ENCODE measurements at places on chromosomes 11 and 22.

GRCh38 chr11:117843666-117844484, 19.3 kb upstream of the FXYD2 start:
- DNase-seq: peak; percentile 92

- no peak for DNase-seq
Measured at GRCh38 chr11:17968206-17968605, 44.6 kb downstream of the SERGEF start.

DNA sequence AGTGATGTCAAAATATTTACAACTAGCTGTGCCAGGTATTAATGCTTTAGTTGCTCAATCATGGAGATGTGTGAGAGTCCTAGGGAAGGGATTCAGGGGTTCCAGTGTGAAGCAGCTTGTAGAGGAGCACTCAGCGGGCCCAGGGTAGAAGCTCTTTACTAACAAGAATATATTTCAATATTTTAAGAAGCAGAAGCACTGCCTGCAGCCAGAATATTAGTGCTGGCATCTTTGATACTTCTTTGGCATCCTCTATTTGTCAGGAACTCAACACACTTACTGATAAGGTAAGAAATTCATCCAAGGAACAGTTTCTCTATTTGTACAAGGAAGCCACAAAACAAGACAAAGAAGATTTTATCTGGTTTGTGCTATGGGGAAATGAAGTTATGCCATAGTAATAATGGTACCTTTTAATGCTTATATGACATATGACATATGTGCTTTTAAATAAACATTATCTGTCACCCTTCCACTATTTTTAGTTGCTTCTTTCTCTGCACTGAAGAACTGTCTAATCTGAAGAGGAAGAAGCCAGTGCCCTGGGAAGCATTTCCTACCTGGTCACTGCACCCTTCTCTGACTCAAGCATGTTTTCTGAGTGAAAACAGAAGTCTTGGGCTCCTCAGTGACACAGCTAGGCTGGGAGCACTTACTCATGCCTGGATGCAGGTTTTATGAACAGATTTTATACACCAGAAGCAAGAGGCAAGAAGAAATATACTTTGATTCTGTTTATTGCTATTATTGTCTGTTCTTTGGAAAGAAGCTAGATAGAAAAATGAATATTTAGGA, 388.1 kb upstream of the CCDC90B start:
- no peak for DNase-seq

- no peak for DNase-seq
Measured at GRCh38 chr11:83112886-83113285, 41.2 kb upstream of the RAB30 start.

- DNase-seq: no peak
Measured at GRCh38 chr11:92550411-92550810, 325.8 kb downstream of the FAT3 start.

- no peak for DNase-seq
Measured at GRCh38 chr11:766106-766935, 11.0 kb downstream of the GATD1 start.

GRCh38 chr11:76837696-76838677, 22.7 kb upstream of the ACER3 start:
- no peak for DNase-seq

DNA sequence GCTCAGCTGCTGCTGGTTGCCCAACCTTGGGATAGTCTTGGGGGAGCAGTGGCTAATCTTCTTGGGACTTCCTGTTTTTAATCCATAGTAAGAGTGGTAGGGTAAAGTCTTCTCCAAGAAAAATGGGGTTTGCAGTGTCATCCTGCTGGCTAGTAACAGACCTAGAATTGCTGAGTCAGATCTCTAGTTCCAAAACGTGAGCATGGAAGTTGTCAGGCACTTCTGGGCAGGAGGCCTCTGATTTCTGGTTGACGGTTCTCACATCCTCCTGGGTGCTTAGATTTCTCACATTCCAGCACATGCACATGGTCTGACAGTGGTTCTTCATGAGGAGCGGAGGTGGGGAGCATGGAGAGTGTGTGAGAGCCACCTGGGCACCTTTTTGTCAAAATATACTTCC, 410.0 kb downstream of the OPCML start:
- DNase-seq: no peak

GRCh38 chr22:46798366-46799350, 36.2 kb downstream of the TBC1D22A start:
- DNase-seq: peak; percentile 85

DNA sequence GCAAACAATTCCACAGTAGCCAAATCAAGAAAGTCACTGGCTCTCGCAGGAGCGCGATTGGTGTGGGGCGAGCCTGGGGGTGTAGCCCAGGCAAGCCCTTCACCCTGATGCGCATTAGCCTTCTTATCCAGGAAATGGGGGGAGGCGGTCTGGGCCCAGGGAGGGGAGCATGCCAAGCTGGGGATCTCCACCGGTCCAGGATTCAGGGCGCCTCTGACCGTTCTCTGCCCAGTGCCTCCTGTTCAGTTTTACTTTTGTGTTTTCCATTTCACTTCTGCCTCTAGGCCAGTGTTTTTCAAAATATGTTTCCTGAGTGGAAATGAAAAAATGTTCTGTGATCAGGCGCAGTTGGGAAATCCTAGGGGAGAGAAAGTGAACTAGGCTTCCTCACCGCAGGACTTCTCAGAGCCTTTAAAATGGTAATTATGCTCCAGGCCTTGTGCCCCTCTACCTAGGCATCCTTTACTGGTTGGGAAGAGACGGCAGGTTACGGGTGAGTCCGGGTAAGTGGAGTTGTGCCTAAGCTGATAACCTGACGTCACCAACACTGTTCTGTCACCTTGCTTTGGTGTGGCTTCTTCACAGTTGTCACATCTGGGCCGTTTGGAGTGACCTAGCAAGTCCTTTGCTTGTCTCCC, 18.4 kb downstream of the LRP5 start:
- peak; percentile 20 for DNase-seq

DNA sequence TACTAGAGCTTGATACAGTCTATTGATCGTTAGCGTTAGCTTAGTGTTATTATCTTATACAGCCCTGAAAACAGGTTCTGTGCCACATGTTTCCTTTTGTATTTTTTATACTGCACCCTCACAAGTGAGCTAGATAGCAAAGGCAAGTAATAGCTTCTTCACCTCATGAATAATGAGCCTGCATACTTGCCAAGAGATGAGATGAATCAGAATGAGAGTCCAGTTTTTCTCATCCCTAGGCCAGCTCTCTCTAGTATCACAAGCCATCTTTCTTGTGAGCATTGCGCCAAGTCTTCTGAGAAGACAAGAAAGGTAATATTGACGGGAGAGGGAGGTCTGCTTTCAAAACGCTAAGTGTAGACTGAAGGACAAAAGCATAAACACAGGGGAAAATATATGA, 8.7 kb upstream of the CARD18 start:
- DNase-seq: no peak

GRCh38 chr11:33869481-33870422, 22.1 kb downstream of the LMO2 start:
- peak; percentile 23 for DNase-seq

GRCh38 chr11:64686466-64687170, 36.4 kb downstream of the NRXN2 start:
- no peak for DNase-seq

GRCh38 chr11:10669258-10670033, 24.1 kb downstream of the IRAG1 start:
- no peak for DNase-seq

DNA sequence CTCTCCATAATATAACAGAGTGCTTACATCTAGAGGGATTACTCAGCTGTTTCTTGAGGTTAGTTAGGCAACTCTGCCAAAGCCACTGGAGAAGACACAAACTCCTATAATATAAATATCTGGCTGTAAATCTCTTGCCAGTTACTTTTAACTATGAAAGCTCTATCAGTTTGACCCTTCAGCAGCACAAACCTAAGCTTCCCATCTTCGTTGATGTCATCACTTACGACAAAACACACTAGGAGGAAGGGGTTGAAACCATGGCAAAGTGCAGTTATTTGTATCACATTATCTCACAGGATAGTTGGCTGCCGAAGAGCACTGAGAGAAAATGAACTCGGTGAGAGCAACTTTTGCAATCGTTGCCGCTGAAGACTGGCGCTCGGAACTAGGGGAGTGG, 922.1 kb downstream of the OPCML start:
- no peak for DNase-seq

GRCh38 chr11:1796413-1797011, 32.8 kb upstream of the CTSD start:
- DNase-seq: no peak

GRCh38 chr11:19326499-19326898, 85.8 kb upstream of the E2F8 start:
- no peak for DNase-seq

DNA sequence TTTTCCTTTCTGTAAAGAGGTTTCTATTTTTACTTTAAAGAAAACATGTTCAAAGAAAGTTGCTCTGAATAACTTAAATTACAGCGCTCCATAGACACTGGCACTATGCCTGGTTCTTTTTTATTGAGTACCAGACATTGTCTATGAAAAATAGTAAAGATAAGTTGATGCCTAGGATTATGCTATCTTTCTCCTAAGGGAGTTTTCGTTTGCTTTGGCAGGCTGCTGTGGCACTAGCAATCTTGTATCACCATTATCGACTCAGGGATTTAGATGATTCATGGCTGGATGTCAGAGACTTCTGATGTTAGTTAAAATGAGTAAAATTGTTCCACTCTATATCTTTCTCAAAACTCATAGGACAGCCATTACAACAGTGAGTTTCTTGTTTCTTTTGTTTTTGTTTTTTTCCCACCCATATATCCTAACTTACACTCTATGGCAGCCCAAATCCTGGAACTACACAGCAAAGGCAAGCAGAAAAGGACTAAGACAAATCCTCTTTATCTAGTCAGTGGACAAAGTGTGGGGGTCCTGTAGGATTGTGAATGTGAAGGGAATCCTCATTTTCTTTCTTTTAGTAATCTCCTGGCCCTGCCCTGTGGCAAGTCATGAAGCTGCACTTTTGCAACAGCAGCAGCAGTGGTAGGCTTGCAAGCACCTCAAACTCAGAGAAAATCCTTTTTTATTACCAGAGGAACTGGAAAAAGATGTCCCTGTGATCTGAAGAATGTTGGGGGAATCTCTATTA, 20.7 kb downstream of the SLN start:
- DNase-seq: no peak

DNA sequence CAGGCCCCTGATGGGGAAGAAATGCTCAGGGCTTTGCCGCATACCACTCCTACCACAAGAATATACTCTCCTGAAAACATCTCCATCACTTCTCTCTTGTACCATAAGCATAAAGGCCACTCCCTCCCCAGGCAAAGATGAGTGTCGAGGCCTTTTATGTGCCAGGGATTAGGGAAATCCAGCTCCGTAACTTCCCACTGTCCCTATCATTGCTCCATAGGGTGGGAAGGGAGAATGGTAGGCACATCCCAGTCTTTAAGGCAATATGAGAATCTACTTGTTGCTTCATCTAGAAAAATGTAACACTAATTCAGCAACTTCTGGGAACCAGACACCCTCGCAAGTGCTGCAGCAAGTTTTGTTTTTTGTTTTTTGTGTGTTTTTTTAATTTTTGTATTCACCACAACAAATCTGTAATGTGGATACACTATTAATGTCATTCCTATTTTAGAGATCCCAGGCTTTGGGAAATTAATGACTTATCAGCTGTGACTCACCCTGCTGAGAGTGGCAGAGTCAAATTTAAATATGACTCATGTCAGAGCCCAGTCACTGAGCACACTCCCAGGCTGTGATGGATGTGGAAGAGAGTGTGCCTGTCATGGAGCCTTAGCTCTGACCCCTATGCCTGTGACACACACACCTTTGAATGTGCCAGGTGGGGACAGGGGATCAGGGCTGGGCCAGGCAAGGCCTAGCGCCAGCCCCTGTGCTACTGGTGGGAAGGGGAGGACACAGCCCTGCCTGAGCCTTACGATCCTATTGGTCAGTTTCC, 23.4 kb downstream of the PANX1 start:
- peak; percentile 50 for DNase-seq

- peak; percentile 60 for DNase-seq
Measured at GRCh38 chr11:86068138-86068871, 579 bp downstream of the PICALM start.

DNA sequence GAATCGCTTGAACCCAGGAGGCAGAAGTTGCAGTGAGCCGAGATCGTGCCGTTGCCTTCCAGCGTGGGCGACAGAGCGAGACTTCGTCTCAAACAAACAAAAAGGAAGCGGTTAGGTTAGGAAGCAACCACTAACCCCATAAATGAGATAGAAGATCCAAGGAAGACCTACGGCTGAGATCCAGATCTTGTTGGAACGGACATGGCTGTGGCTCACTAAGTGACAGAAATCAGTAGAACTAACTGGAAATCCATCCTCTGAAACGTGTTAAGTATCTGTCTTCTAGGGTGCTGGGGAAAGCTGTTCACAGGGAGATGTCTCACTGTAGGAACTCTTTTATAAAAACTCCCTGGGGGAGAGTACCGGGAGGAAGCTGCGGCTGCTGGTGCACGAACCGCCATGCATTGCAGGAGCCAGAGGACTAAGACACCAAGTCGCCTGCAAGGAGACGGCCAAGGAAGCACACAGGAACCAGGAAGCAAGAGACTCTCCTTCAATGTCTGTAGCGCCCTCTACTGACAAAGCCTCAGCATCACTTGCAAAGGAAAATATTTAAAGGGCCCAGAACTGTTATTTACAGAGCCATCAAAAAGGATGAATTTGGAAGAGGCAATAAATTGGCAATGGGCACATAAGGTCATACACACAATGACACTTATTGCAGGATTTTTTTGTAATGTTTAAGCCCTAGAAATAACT, 16.9 kb upstream of the SPTY2D1 start:
- DNase-seq: peak; percentile 65

DNA sequence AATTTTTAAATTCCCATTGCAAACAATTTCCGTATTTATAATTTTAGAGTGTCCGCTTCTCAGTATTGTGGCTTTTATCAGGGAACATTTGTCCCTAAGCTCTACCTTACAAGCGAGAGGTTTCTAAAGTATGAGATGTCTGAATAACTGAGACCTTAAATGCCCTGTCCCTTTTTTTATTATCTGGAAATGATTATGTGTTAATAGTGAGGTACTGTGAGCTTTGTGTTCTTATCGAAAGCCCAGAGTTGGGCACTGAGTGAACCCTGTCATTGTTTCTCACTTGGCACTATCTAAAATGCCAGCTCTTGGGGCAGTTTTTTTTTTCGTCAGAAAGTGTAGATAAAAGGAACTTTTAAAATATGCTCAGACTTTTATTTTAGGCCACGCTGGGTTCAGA, 9.5 kb downstream of the CTTN start:
- DNase-seq: no peak

DNA sequence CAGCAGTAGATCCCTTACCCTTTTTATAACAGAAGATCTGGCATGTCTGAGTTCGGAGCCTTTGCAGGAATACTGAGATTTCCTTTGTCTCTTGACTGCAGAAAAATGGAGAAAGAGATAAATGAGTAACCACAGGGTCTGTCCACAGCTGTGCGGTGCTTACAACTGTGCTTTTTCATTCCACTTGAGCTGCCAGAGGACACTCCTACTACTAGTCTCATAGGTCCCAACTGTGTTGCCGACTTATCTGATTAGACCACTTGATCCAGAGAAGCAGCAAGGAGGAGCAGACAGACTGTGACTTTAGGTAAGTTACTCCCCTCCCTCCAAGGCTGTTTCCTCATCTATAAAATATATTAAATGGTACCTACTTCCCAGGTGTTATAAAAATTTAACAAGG, 17.5 kb downstream of the FAM227A start:
- no peak for DNase-seq

GRCh38 chr22:38657045-38657909, 839 bp downstream of the CBY1 start:
- DNase-seq: peak; percentile 71

GRCh38 chr11:17821648-17822400, 87.2 kb downstream of the KCNC1 start:
- no peak for DNase-seq
